Stimulated activated CD8-positive, alpha-beta memory T cell treated with anti-CD3 and anti-CD28 coated beads, Interleukin-7, amount 100 ng/mL, for 24 hours (primary cell): ENCODE measurements at places on chromosomes 4 and X.

GRCh38 chr4:183485411-183486160 lies 19.3 kb upstream of the ING2 start:
- DNase-seq = no peak

DNA sequence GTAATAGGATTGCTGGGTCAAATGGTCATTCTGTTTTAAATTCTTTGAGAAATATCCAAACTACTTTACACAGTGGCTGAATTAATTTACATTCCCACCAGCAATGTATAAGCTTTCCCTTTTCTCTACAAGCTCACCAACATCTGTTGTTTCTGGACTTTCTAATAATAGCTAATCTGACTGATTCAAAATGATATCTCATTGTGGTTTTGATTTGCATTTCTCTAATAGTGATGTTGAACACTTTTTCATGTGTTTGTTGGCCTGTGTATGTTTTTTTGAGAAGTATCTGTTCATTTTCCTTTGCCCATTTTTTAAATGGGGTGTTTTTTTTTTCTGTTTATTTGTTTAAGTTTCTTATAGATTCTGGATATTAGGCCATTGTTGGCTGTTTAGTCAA lies 659.0 kb upstream of the GNPDA2 start:
- DNase-seq = no peak

DNA sequence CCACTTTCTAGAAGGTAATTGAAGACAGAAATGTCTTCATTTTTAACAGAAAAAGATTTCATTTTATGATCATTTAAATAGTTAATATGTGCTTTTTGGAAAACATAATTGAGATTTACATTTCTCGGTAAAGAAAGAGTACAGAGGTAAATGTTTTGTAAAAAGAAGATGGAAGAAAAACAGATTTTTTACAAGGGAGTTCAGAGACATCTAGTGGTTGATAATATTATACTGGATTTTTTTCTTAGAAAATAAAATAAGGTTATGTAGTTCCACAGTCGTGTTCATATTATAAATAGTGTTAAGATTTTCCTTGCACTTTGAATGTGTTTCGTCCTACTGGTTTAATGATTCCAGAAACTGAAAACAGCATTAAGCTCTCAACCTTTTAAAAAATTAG lies 60.6 kb downstream of the SMARCA1 start:
- no peak for DNase-seq

- DNase-seq = no peak
These were observed 10.9 kb upstream of the RHOXF2 start for GRCh38 chrX:120147537-120147936.

GRCh38 chr4:181225616-181226261 lies 1017.5 kb upstream of the TENM3 start:
- DNase-seq = no peak

- no peak for DNase-seq
These were observed 145.8 kb upstream of the SPRY1 start for GRCh38 chr4:123250843-123251242.
